ENCODE measurements at places on chromosomes 7 and 10.

- DNase-seq = no peak
Measured at GRCh38 chr7:80432166-80432565, 79.7 kb downstream of the GNAT3 start.

GRCh38 chr7:65980478-65981250 is 1.3 kb downstream of the GUSB start:
- DNase-seq = peak; percentile 52

GRCh38 chr7:124459101-124460055 is 306.2 kb downstream of the GPR37 start:
- peak; percentile 84 for DNase-seq

DNA sequence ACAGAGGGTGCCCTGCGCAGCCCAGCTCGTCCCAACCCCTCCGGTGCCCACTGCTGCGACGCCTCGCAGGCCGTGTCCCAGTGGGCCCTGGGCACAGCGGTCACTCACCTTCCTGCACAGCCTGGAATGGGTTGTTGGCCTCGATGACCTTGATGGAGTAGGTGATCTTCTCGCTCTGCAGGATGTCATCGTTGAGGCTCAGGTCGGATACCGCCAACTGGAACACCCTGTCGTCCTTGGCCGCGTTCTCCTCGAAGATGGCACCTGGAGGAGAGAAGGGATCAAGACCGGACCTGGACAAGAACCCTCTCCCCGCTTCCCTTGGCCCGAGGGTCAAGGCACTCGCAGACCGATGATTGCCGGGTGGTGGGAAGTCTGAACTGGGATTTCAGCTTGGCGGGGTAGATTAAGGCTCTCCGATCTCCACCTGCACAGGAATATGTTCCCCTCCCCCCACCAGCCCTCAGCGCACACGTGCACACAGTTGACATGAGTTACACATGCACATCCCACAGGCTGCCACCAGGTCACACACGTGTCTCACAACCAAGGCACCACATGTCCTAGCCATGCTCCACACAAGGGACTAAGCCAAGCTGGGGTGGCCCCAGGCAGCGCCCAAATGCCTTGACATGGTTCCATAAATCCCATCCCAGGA is 2.6 kb downstream of the GRID1 start:
- DNase-seq = no peak

- no peak for DNase-seq
Measured at GRCh38 chr10:76108563-76109359, 677.3 kb downstream of the LRMDA start.

GRCh38 chr7:99072126-99072525 is 71.8 kb downstream of the SMURF1 start:
- no peak for DNase-seq

DNA sequence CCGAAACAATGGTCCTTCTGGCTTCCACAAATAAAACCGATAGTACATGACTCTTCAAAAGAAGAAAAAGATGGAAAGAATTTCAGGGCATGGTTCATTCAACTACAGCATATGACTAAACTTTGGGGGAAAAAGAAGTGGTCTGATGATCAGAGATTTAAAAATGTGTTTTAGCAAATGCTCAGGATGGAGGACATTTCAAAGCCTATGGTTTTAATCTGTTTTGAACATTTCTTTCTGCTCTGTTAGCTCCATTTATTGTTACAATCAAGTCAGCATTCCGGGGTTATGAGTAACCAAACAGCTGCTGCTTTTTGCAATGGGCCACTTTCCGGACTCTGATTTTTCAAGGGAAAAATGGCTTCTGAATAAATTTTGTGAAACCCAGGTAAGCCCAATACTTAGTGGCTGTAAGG is 142.4 kb downstream of the CUBN start:
- DNase-seq = peak; percentile 89

- no peak for DNase-seq
Measured at GRCh38 chr10:4205113-4205512, 420.1 kb upstream of the KLF6 start.

DNA sequence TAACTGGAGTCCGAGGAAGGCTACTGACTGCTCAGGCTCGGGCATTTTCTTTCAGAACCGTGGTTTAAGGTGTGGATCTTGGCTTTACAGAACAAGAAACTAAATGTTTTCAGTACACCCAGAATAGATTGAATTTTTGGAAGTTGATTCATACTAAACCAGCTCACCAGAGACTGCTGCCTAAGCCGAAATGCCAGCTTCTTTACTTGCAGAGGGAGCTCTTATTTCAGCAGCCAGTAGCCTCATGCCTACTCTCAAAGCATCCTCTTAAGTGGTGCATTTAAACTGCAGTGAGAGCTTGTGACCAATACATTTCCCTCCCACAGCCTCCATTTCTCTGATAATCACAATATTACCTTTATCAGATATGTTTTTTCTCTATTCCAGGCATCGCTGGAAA is 615.1 kb downstream of the SUGCT start:
- peak; percentile 73 for DNase-seq

- DNase-seq = no peak
Measured at GRCh38 chr7:44292876-44293560, 32.4 kb downstream of the CAMK2B start.

DNA sequence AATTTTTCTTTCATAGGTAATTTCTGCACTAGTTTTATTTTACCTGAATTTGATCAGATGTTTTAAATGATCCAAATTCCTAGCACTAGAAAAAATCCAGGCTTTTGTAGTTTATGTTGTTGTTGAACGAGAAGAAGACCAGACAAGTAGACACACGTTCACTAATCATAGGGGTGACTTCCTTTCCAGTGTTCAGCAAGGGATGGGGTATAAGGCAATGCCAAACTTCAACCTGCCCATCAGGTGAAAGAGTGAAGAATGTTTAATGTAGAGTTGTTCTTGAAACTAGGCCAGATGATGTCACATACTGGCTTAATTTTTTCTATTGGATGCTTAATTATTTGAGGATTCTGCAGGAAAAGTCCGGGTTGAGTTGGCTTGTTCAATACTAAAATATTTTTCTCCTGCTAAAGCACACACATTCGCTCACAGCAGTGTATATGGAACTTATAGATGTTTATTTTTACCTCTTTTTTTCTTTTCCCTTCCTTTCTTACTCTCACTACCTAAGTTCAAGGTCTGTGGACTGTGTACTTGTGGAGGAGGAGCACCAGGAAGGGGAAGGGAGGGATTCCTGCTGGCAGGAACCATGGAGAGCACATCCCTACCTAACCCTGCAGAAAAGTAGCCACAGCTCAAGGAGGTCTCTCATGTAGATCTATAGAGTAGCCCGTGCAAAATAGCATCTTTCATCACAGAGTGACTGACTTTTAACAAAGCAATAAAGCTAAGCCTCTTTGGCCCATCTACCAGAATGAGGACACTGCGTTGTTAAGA is 23.1 kb upstream of the AKR1E2 start:
- DNase-seq = no peak

GRCh38 chr7:158278745-158279320 is 308.8 kb downstream of the PTPRN2 start:
- no peak for DNase-seq

GRCh38 chr7:156578978-156579430 is 61.6 kb upstream of the RNF32 start:
- DNase-seq = no peak

DNA sequence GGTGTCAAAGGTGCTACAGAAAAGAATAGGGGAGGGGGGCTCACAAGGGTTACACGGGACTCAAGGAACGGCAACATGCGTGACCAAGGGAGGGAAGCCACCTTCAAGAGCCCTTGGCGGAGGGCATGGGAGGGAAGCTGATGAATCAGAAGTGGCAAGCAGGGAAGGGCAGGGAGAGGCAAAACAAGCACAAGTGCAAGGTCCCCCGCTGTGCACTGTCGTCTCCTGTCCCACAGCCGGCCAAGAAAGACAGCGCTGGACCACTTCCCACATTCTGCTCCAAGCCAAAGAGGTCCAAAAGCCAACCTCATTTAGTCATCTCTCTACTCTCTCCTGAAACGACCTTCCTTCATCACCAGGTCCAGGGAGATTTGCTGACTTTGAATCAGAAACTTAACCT is 102.7 kb downstream of the CALN1 start:
- DNase-seq = no peak

GRCh38 chr7:158157460-158157859 is 430.2 kb downstream of the PTPRN2 start:
- DNase-seq = no peak

GRCh38 chr7:27046854-27047549 is 48.8 kb downstream of the HOXA1 start:
- peak; percentile 80 for DNase-seq

Measured in EH (cell line).